Activated CD4-positive, alpha-beta memory T cell treated with anti-CD3 and anti-CD28 coated beads for 36 hours (primary cell): ENCODE measurements at places on chromosomes 1 and 21. TPM values are rescaled to one million over a fixed set of nuclear protein-coding genes. Genes with fewer than 3 reads are reported as not detected.

CLDN17 gene
- not detected for total RNA-seq

CDC20 gene
- total RNA-seq = 155 TPM

ID3 gene
- 36.2 TPM for total RNA-seq

PRAMEF7 gene
- not detected for total RNA-seq

MXRA8 gene
- 0.19 TPM for total RNA-seq

NBPF10 gene
- 1.5 TPM for total RNA-seq
